ENCODE measurements at places on chromosomes 7 and 10.
A peak's percentile ranks its signal among the peaks of the same experiment; 100 is the strongest.

GRCh38 chr7:132877573-132877972 lies 204.3 kb downstream of the CHCHD3 start:
- no peak for DNase-seq

GRCh38 chr10:129886263-129886662 lies 77.8 kb downstream of the EBF3 start:
- DNase-seq = no peak

DNA sequence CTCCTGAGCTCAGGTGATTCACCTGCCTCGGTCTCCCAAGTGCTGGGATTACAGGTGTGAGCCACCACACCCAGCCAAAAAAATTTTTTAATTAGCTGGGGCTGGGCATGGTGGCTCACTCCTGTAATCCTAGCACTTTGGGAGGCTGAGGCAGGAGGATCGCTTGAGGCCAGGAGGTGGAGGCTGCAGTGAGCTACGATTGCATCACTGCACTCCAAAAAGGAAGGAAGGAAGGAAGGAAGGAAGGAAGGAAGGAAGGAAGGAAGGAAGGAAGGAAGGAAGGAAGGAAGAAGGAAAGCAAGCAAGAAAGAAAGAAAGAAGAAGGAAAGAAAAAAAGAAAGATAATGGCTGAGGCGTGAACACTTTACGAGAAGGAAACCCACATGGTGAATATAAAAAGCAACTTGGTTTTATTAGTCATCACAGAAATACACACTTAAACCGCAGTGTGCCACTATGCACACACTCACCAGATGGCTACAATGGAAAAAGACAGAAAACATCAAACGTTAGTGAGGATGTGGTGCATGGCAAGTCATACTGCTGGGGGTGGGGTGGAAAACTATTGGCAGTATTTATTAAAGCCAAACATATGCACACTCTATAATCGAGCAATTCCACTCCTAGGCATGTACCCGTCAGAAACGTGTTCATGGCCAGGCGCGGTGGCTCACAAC lies 4.4 kb upstream of the CCL26 start:
- DNase-seq = peak; percentile 83

DNA sequence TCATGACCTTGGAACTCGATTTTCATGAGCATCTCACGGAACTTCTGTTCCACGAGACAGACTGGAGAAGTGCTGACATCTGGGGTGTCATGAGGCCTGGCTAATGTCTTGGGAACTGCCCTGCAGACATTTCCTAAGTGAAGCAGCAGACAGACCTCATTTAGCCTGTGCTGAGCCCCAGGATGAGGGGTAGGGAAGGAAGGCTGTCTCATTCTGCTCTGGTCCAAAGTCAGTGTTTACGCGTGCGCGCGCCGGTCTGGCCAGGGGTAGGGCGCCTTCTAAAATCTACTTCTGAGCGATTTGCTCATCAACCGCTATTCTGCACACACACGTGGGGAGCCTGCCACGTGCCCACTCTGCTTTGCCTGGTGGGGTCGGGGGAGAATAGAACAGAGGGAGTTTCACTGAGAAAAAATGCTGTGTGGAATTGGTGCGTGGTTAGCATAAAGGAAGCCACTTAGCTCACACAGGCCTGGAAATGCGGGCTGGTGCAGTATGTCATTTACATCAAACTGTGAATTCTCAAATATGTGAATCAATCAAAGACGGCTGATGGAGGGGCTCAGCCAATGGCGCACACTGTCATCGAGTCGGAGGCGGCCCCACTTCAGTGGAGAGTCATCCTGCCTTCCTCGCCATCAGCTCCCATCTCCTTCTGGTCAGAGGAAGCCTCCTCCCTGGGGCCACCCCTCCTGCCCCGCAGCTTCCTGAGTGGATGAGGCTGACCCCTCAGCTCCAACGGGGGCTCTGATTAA lies 335.1 kb downstream of the ADARB2 start:
- no peak for DNase-seq

- DNase-seq = no peak
Measured at GRCh38 chr7:154836021-154836448, 166.9 kb downstream of the PAXIP1 start.

DNA sequence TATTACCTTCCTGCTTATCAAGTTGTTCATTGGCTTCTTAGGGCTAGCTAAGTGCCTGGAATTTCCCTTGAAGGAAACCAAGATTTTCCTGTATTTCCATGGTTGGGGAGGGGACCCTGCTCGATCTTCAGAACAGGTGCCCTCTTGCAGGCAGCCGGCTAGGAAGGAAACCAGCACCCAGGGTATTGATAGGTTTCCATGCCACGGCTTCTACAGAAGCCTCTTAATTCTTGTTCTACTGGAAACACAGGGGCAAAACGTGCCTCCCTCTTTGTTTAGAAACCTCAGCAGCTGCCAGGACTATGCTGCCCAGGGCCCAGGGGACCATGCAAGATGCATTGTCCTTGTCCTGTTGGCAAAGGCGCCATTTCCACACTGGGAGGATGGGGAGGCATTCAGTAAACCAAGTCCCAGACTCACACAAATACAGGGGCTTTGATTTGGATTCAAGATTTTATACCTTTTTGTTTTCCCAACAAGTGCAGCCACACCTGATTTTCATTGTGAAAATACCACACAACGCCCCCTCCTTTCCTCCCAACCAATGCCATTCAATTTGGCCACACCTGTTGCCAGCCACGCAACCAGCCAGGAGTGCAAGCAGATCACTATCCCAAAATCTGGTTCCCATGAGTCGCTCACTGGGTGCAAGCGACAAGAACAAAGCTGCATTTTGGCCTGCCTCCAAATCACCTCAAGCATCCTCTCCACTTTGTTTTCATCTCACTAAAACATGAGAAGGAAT lies 29.6 kb downstream of the C10orf71 start:
- DNase-seq = no peak

DNA sequence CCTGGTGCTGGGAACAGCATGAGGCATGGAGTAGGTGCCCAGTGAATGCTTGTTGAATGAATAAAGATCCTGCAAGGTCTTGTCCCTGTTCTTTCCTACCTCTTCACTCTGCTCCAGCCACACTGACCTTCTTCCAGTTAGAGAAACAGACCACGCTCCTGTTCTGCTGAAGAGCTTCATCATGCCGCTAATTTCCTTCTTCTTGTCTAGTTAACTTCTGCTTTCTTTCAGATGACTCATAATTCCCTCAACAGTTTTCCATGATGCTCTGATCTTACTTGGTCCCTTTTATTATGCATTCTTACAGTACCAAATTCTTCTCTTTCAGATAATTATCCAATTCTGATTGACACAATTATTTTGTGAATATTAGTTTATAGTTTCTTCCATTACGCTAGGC lies 59.5 kb upstream of the C1QL3 start:
- DNase-seq = peak; percentile 5

DNA sequence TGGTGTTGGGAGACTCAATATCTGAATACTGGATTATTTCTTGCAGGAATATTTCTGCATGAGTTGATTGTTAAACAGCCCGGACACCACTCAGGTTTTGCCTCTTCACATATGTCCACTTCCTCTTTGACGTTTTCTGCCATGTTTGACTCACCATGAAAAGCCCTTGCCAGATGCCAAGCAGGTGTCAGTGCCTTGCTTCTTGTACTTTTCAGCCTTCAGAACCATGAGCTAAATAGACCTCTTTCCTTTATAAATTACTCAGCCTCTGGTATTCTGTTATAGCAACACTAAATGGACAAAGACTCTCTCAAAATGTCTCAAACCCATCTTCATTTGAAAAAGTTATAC lies 24.7 kb upstream of the MACC1 start:
- DNase-seq = no peak

DNA sequence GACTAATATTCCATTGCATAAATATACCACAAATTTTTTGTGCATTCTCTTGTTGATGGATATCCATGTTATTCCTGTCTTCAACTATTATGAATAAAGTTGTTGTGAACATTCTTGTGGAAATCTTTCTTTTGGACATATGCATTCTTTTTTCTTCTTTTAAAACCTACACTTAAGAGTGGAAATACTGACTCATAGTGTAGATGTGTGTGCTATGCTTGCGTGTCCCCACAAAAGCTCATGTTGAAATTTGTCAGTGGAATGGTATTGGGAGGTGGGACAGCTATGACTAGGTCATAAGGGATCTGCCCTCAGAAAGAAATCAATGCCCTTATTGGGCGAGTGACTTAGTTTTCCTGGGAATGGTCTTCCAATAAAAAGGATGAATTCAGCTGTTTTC lies 203.6 kb upstream of the PRSS58 start:
- DNase-seq = no peak

GRCh38 chr7:91194841-91195240 lies 69.4 kb upstream of the FZD1 start:
- no peak for DNase-seq

GRCh38 chr10:93437086-93437945 lies 44.8 kb downstream of the MYOF start:
- DNase-seq = peak; percentile 59

GRCh38 chr10:43264965-43265798 lies 1.7 kb downstream of the RASGEF1A start:
- DNase-seq = no peak

GRCh38 chr7:134176037-134176350 lies 48.9 kb downstream of the LRGUK start:
- no peak for DNase-seq

DNA sequence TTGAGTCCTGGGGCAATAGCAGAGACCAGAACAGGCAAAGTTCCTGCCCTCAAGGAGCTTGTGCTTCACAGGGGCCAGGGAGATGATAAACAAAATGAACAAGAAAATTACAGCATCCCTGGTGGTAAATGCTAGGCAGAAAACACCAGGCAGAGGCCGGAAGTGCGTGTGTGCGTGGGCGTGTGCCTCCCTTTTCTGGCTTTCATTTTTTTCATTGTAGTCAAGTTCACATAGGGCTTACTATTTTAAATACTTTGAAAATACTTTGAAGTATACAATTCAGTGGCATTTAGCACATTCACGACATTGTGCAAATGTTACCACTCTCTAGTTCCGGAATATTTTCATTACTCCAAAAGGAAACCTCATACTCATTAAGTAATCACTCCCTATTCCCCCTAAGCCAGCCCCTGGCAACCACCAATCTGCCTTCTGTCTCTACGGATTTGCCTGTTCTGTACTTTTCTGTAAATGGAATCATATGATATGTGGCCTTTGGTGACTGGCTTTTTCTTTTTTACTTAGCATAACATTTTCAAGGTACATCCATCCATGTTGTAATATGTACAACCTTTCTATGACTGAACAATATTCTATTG lies 88.1 kb upstream of the PDCD4 start:
- DNase-seq = peak; percentile 53

GRCh38 chr7:6274743-6275142 lies 2.3 kb upstream of the CYTH3 start:
- DNase-seq = no peak

Measured in hematopoietic multipotent progenitor cell (in vitro differentiated cells).